ENCODE measurements at places on chromosomes 6 and 20. TPM values are rescaled to one million over a fixed set of nuclear protein-coding genes. Genes with fewer than 3 reads are reported as not detected.
A peak's percentile ranks its signal among the peaks of the same experiment; 100 is the strongest.

Gene ETV7
- total RNA-seq, result 0.18 TPM

Gene TGM3
- total RNA-seq, result not detected

Gene C6orf58
- total RNA-seq, result not detected

Gene SPATA25
- total RNA-seq, result 2.6 TPM

GRCh38 chr6:152981989-152982903, 595 bp downstream of the FBXO5 start:
- DNase-seq, result peak; percentile 76

GRCh38 chr6:1609041-1609647, 571 bp upstream of the FOXC1 start:
- peak; percentile 83 for DNase-seq

DNA sequence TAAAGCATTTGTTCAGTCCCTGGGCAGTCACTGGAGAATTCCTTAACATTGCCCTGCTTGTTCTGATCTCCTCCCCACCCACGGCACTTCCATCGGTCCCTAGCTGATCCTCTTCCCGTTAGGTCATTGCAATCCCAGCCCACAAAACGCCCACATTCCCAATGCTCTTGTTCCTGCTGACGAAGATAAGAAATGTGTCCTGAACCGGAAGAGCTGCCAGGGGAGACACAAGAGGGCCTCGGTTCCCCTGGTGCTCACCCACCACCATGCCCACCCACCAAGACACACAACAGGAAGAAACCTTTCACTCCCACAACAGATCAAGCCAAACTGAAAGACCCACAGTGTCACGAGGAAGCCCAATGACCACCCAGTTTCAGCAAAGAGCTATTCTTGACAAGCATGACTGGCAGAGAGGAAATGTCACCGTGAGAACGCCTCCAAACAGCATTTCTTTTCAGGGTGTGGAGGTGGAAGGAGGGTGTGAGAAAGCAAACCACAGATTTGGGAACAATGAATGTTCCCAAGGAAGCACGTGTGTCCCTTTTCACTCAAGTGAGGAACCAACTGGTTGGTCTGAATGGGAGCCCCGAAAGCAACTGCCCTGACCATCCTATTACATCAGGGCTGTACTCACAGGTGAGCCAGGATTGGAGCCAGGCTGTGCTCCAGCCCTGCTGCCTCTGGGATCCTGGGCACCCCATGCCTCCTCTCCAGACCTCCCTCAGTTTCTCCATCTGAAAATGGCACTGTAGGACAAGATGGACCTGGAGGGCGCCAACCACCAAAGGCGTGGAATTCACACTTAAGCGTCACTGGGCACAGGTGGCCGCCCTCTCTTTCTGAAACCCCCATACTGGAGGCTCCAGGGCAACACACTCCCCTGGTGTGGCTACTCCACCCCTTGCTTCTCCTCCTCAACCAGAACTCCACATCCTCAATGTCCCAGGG, 97.5 kb downstream of the ZMYND8 start:
- no peak for DNase-seq

GRCh38 chr6:35096129-35096862, 44.8 kb downstream of the TCP11 start:
- no peak for DNase-seq

- no peak for DNase-seq
Observed at GRCh38 chr6:11575408-11576033, 38.0 kb downstream of the TMEM170B start.

GRCh38 chr20:1281279-1282057, 15.4 kb downstream of the SNPH start:
- no peak for DNase-seq

GRCh38 chr6:9116026-9116425, 680.7 kb upstream of the SLC35B3 start:
- no peak for DNase-seq

- DNase-seq, result no peak
Observed at GRCh38 chr6:168615837-168616236, 174.9 kb downstream of the SMOC2 start.

DNA sequence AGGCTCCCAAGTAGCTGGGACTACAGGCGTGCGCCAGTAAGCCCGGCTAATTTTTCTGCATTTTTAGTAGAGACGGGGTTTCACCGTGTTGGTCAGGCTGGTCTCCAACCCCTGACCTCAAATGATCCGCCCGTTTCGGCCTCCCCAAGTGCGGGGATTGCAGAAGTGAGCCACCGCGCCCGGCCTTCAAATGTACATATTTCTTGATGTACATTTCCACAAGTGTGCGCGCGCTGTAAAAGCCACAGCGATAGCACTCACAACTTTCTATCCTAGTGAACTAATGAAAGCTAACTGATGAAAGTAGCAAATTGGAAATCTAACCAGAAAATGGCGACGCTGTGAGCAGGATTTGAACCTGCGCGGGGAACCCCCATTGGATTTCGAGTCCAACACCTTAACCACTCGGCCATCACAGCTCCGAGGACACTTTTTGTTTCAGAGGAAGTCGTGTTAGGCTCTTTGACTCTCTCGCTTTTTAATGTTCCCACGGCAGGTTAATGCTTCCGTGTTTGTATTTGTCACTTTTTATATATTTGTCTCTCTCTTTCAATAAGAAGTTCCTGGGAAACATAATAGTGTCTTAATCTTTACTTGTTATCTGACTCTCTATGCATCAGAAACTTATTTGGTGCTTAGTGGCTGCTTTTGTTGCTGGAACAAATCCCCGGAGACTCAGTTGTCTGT, 199.4 kb upstream of the ZNF184 start:
- DNase-seq, result no peak
